Ovary (tissue), 10 donors: ENCODE measurements at places on chromosomes 2 and 18. TPM values are rescaled to one million over a fixed set of nuclear protein-coding genes. Genes with fewer than 3 reads are reported as not detected.

- DNase-seq = no peak
These were observed 164.0 kb downstream of the RDH14 start for GRCh38 chr2:18396329-18397010.

DNA sequence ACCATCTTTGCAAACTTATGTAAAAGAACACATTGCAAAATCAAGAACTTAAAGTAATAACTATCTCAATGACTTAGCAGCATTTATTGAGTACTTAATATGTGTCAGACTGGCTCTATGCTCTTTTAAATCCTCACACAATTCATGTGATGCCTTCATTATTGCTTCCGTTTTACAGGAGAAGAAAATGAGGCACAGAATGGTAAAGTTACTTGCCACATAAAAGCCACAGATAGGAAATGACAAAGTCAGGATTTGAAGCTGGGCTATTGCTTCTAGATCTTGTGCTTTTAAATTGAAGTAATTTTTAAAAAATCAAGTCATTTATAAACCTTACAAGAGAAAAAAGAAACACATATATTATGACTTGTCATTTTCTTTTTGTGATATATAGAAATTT is 174.2 kb downstream of the WDR7 start:
- DNase-seq = no peak

DNA sequence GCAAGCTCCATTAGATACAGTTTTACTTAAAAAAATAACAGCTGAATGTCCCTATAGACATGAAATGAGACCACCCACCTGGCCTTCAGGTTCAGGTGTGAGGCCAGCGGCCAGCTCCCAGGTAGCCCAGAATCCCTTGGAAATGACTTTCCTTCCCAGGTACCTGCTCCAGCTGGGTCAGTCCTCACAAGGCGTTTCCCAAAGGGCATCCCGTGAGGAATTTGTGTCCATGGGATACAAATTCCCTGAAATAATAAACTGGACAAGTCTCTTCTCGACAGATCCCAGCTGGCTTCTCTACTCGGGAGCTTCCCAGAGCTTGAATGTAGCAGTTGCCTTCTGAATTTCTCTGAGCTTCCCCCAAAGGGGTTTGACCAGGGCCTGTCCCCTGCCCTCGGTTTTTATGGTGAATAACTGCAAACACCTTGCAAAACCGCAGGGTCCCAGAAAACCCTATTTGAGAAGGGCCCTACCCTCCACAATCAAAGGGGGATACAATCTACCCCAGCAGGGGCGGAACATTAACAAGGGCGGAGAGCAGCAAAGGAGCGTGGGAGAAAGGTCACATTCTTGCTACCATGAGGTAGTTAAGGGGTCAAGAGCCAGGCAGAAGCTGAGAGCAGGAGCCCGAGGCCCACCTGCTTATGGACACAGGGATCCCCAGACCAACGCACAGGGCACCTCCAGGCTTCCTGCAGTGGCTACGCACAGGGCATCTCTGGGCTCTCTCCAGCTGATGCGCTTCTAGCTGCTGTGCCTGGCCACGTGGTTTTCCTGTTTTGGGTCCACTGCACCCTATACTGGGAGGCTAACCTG is 107.7 kb downstream of the HDAC4 start:
- peak; percentile 34 for DNase-seq

DNA sequence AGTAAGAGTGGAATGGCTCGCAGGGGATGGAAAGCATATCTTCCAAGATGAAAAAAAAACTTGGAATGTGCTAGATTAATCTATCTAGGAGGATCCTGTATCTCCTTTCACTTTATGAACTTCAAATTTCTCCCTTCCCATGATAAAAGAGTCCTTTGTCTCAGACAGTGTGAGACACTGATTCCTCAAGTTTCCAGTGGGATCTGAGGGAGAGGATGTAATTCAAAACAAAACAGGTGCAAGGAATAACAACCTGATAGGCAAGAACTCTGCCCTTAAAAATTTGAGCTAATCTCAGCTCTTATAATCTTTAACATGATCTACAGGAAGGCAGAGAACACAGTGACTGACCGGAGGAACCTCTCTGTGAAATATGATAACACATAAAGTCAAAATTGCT is 162.0 kb upstream of the ZFP36L2 start:
- no peak for DNase-seq

DNA sequence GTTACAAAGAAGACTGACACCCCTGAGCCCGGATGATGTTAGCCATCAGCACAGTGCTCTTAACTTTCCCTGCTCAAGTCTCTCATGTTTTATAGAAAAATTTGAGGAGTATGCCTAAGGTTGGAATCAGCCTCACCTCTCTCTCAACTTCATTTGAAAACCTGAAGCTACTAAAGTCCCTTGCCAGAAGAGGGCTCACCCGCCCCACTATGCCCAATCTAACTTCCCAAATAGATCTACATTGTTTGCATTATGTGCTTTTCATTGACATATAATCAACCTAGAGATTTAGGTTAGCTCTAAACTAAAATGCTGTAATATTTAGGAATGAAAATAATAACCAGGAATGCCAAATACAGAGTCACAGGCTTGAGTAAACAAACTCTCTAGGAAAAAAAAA is 305.4 kb downstream of the NCKAP5 start:
- no peak for DNase-seq

DNA sequence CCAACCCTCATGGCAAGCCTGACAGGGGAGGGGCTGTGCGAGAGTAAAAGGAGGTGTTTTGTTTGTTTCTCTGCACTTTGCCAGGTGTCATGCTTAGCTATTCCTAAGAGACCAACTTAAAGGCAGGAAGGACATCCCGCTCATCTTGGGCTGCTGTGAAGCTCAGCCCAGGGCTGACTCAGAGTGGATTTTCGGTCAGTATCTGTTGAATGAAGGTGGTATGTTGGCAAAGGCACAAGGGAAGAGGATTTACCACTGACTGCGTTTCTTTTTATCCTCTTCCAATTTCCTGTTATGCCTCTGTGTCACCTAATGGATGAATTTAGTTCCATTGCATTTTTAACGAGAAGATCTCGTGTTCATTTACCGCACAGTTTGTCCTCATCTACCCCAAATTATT is 18.9 kb downstream of the TRPM8 start:
- no peak for DNase-seq

DNA sequence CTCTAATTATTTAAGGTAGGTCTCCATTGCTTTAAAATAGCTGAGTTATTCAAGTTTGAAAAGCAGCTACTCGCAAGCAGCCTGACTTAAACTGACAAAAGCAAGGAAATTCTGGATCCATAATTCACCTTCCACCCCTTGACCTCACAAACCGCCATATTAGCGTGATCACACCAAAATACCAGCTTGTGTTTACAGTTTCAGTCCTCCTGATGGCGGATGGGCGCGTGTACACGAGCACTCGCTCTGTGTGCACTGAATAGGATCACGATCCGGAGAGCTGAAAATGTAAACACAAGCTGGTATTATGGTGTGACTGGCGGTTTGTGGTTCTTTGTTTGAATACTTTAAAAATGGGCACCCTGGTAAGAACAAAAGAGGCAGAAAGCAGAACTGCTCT is 42.4 kb upstream of the PSMD14 start:
- no peak for DNase-seq

DNA sequence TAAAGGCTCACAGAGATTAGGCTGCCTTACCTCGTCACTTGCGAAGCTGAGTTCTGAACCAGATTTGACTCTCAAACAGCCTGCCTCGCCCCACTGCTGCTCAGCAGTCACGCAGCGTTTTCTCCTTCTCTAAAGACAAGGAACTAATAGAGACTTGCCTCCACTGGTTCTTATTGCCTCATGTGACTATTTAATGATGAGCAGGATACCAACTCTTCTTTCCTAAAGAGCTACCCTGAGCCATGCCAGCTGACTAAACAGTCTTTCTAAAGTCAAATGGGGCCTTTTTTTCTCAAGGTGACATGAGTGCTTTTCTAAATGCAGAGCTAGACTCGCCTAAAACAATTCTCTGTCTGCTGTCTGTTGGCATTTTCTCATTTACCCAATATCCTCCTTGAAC is 147.5 kb downstream of the NCKAP5 start:
- DNase-seq = no peak

- no peak for DNase-seq
These were observed 267.2 kb downstream of the HRH4 start for GRCh38 chr18:24727685-24728084.

DNA sequence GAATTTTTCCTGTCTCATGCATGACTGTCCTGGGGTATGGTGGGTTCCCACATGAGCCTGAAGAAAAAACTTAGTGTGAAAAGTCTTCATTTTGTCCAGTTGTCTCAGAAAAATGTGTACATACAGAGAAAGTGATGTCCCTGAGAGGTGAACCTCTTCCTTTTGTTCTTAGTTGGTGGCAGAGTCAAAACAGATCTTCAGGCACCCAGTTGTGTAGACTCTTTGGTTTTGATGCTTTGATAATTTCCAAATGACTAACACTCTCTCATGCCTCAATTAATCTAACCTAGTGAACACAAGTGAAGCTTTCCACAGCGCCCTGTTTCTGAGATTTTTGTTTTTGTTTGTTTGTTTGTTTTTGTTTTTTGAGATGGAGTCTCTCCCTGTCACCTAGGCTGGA is 273.5 kb downstream of the PIK3C3 start:
- no peak for DNase-seq

- DNase-seq = no peak
These were observed 85.0 kb downstream of the DPP10 start for GRCh38 chr2:114527330-114527983.

DNA sequence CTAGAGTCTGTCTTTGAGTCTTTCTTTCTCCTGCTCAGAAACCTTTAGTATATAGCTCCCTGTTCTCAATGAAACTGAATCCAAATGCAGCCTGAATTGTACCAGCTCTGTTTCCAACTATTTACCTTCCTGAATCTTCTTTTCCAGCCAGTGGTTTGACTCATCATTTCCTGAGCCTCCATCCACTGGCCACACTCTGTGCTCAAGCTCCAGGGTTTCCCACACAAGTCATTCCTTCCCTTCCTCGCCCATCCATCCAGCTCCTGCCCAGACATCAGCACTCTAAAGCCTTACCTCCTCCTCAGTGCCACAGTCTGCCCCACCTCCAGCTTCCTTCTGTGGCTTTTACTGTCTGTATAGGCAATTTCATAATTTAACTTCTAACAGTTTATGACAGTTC is 233.6 kb upstream of the RASGRP3 start:
- no peak for DNase-seq

CFAP221 gene
- total RNA-seq = 23.4 TPM

HIBCH gene
- 21.9 TPM for total RNA-seq

NT5DC4 gene
- total RNA-seq = not detected

GPR45 gene
- not detected for total RNA-seq

LIMS1 gene
- total RNA-seq = 39.9 TPM

BCL2 gene
- 35.7 TPM for total RNA-seq

SPDYA gene
- total RNA-seq = 0.58 TPM

VSNL1 gene
- total RNA-seq = 5.4 TPM

POTEI gene
- 0.60 TPM for total RNA-seq

KCTD1 gene
- total RNA-seq = 22.9 TPM

TCF23 gene
- 26.3 TPM for total RNA-seq
